ENCODE measurements at places on chromosomes 2 and 18.

- no peak for DNase-seq
These were observed 28.0 kb downstream of the HDAC4 start for GRCh38 chr2:239372835-239373234.

DNA sequence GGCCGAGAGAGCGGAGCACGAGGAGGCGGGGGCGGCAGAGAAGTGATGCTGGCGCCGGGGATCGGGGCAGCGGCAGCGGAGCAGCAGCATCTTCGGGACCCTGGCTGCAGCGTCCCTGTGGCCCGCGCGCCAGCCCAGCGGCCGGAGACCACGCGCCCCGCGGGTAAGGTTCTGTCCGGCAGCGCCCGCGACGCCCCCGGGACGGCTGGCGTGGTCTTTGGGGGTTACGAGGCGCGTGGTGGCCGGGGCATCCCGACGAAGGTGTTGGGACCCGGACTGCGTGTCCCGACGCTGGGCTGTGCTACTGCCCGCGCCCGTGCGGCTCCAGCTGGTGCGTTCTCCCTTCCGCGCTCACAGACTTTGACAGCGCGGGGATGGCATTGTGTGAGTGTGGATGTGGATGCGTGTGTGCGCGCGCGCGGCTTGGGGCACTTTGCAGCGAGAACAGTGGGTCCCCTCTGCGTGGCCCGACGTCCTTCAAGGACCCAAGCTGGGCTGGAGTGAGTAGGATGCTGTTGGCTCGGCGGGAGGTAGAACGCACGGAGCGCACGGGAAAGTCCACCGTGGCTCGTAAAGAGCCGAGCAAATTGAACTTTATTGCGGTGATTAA is 405.0 kb downstream of the XIRP2 start:
- no peak for DNase-seq

DNA sequence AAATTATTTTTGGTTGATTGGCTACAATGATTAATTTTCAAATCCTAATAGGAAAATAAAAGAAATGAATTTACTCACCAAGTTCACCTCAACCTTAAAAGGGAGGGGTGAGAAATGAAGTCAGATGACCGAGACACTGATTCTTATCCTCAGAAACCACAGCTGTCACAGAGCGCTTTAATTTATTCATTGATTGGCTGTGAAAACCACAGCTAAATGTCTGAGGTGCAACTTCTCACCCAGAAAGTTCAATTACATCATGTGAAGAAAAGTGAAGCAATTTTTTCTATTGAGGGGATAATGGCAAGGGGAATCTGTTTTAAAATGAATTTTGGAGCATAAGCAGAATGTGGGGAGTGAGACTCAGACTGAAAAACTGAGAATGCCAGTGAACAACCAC is 128.4 kb downstream of the RNF152 start:
- no peak for DNase-seq

GRCh38 chr18:69109686-69110085 is 291.0 kb upstream of the DOK6 start:
- no peak for DNase-seq

DNA sequence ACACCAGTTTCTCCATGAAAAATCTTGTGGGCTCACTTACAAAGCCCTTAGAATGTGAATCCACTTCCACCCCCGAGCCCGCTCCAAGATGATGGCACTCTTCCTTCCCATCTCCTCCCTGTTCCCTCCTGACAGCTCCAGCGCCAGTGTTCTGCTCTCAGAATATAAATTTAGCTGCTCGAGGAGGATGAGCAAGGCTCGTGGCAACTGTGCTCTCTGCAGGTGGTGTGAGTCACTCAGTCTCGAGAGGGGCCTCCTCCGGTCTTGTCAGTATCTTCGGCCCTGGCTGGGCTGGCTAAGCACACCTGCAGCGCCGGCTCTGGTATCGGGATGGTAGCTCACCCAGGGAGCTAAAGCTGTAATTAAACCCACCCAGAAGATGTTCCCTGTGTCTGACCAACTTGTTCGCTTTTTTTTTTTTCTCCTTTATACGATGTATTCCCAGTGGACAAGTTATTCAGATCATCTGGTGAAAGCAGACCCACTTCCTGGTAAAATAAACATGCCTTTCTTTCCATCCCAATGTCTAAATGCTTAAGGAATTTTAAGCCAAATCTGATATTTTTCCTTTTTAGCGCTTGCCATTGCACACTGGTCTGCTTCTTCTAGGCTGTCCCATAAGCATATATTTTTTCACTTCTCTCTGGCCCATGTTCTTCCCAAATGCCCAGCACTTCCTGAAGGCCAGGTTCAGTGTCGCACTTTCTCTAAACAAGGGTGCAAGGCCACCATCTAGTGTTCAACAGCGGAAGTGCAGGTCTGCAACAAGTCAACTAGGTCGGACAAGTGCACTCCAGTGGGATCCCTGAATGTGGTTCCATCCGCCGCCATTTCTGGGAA is 31.4 kb upstream of the YPEL5 start:
- no peak for DNase-seq

GRCh38 chr2:84971510-84972206 is 697 bp downstream of the KCMF1 start:
- DNase-seq: no peak

GRCh38 chr2:28972778-28973335 is 8.2 kb upstream of the TOGARAM2 start:
- DNase-seq: no peak

GRCh38 chr2:120883607-120884440 is 148.2 kb downstream of the GLI2 start:
- DNase-seq: no peak

DNA sequence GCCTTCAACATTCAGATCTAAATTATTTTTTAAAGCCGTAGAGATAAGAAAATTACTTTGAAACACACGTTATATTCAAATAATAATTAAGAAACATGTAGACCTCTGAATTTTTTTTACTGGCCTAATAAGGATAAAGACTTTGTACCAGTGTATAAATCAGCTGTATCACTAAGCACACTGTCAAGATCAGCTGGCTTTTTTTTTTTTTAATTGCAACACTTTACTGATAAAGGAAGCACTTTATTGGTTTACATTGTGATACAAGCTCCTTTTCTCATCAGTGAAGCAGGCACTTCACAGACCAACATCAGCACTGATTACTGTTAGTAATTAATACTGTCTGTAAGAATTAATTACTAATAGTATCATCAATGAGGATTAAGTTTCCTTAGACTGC is 88.5 kb downstream of the RBBP8 start:
- no peak for DNase-seq

DNA sequence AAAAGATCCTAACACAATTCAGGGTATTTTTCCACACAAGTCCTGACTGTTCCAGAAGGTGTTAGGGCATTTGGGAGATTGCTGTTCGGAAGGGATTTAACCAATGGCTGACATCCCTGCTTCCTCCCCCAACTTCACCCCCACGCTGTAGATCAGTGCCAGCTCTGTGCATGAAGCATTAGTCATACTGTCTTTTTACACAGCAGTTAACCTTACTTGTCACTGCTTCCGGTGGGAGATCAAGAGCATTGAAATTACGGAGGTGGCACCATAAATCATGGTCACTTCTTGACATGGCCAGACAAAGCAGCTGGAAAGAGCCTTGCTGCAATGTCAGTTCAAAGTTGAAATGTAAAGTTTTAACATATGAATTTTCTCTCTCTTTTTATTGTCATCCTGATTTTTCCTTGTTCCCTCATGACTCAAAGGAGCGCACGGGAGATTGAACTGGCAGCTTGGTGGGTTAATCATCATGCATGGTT is 70.2 kb downstream of the HRH4 start:
- peak; percentile 28 for DNase-seq

GRCh38 chr2:203835892-203836800 is 31.4 kb upstream of the CTLA4 start:
- DNase-seq: no peak

DNA sequence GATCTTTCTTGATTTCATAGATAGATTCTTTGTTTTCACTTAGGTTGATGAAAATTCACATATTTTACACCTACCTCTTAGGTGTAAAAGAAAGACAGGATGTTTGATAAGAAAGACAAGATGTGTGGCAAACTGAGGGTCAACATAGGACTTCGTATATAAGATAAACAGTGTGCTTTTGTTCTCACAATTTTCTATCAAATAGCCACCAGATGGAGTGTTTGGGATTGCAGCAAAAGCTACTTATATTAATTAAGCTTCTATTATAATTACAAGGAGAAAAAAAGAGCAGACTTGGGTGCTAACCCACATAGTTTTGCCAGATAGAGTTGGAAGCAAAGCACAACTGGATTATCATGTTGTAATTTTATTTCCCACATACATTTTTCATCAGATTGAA is 232.9 kb downstream of the CDH7 start:
- no peak for DNase-seq

DNA sequence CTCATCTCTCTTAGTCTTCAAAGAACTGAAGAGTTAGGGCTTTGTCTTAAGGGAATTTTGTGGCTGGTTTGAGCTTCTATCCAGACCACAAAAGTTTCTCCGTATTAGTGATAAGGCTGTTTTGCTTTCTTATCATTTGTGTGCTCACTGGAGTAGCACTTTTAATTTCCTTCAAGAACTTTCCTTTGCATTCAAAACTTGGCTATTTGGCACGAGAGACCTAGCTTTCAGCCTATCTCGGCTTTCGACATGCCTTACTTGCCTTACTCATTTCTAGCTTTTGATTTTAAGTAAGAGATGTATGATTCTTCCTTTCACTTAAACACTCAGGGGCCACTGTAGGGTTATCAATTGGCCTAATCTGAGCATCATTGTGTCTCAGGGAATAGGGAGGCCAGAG is 29.9 kb downstream of the HDHD2 start:
- DNase-seq: no peak

DNA sequence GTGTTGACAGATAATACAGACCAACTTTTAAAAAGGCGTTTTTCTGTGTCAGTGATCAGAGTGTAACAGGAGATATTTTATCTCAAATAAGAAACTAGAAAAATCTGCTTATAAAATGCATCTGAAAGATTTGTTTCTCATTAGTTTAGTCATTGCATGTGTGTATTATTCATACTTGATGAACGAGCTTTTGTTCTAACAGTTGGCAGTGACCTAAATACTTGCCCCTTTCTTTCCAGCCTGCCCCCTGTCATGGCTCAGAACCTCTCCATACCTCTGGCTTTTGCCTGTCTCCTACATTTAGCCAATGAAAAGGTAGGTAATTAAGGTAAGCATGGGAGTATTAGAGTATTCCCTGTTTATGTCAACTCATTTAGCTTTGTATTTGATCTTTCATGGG is 33.6 kb downstream of the NCAPH start:
- no peak for DNase-seq

- no peak for DNase-seq
These were observed 125.8 kb downstream of the C1D start for GRCh38 chr2:67936969-67937368.

DNA sequence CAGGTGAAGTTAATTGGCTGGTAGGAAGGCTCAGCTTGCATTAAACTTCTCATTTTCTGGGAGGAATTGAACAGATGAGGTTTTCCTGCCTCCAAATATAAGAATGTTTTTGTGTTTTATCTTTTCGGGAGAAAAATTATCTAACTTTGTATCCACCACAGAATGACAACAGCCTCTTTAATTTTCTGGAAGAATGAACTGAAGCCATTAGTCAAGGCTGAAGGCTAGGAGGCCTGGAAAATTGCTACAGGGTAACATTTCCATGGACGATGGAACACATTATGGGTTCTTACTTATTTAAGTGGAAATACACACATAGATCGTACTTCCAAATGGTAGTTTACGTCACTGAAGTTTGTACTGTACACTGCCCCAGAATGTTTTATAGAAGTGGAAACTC is 28.0 kb upstream of the ZNF236 start:
- no peak for DNase-seq

GRCh38 chr2:85016446-85016845 is 45.5 kb downstream of the KCMF1 start:
- no peak for DNase-seq

- no peak for DNase-seq
These were observed 1351.6 kb upstream of the NRXN1 start for GRCh38 chr2:52383541-52383940.

- no peak for DNase-seq
These were observed 9.5 kb downstream of the CAPN10 start for GRCh38 chr2:240596080-240596460.

GRCh38 chr2:219207884-219208740 is 1.5 kb downstream of the ZFAND2B start:
- DNase-seq: no peak

- no peak for DNase-seq
These were observed 13.3 kb upstream of the SP3 start for GRCh38 chr2:173978447-173978846.

DNA sequence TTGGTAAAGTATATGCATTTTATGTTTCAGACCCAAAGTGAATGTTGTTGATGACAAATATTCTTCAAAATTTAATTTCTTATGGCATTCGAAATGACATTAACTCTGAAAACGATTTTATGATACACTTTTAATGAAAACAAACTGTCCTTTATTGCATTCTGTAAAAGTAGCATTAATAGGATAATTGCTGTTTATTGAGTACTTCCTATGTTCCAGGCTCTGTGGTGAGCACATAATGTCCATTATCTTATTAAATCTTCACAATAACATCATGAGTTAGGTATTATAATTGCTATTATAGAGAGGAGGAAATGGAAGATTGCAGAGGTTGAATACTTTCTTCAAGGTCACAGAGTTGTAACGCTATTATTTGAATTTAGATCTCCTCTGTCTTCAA is 638.0 kb downstream of the LRP1B start:
- no peak for DNase-seq

- DNase-seq: no peak
These were observed 30.1 kb upstream of the CTAGE1 start for GRCh38 chr18:22447792-22448191.

- no peak for DNase-seq
These were observed 212.3 kb upstream of the TRIB2 start for GRCh38 chr2:12504443-12504842.

Measured in BJ (cell line).